ENCODE measurements at places on chromosomes 1 and 21.

DNA sequence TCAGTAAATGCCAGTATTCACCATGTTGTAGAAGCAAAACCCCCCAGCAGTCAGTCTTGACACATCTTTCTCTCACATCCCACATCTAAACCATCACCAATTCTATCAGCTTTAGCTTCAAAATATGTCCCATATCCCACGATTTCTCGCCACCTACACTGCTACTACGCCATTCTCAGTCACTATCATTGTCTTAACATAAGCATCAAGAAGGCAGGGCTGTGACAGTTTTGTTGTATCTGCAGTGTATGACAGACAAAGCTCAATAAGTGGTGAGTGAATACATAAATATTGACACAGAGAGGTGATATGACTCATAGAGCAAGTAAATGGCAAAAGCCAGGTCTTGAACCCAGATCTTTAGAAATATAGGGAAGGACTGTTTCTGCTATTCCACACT is 59.9 kb downstream of the JAK1 start:
- DNase-seq = peak; percentile 45

DNA sequence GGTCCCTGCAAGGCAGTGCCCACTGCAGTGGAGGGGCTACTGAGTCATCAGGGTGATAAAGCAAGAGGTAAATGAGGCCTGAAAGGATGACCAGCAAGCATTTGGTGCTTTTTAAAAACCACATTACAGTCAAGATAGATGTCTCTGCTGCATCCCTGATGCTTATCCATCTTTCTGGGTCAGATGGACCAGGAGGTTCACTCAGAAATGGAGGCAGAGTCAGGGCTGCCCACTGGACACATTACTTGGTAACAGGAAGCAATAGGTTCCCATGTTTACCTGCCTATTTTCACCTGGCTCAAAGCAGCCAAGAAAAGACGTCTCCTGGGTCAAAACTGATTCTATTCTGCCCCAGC is 3.6 kb downstream of the SPATA46 start:
- DNase-seq = no peak

DNA sequence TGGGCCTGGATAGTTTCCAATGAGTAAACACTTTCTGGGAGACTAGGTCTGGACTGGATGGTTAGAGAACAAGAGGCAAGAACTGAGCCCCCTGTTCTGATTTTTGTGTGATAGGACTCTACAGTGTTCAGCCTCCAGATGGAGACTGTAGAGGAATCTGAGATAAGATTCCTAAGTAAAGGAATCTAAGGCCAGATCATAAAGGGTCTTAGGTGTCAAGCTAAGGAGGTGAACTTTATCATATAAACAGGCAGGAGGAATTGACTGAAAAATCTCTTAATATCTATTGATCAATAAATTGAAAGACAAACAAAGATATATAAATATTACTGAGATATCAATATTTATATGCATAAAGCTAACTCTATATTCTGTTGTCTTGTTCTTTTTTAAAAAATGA is 449.1 kb upstream of the DAB1 start:
- no peak for DNase-seq

- peak; percentile 62 for DNase-seq
Measured at GRCh38 chr1:167057241-167057688, 32.9 kb downstream of the GPA33 start.

DNA sequence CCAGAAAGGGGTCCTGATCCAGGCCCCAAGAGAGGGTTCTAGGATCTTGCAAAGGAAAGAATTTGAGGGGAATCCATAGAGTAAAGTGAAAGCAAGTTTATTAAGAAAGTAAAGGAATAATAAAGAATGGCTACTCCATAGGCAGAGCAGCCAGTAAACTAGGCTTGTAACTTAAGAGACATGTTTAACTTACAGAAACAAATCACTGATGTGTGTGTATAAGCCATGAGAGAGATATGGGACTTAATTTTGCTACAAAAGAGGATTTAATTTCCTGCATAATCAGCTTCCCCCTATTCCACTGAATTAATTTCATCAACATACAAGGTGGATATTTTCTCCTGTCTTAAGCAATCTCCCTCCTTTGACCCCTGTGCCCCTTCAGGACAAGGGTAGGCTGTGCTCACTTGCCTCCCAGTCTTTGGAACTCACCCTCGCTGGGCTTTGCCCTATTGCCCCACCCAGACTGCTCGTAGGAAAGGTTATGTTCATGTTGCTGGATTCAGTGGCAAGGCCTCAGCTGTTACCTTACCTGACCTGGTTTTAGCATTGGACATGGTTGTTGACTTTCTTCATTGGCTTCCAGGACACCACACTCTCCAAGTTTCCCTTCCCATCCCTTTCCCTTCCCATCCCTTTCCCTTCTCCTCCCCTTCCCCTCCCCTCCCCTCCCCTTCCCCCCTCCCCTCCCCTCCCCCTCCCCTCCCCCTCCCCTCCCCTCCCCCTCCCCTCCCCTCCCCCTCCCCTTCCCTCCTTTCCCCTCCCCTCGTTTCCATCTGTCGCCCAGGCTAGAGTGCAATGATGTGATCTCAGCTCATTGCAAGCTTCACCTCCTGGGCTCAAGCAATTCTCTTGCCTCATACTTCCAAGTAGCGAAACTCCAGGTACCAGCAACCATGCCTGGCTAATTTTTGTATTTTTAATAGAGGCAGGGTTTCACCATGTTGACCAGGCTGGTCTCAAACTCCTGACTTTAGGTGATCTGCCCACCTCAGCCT is 44.6 kb downstream of the TBCE start:
- peak; percentile 23 for DNase-seq

DNA sequence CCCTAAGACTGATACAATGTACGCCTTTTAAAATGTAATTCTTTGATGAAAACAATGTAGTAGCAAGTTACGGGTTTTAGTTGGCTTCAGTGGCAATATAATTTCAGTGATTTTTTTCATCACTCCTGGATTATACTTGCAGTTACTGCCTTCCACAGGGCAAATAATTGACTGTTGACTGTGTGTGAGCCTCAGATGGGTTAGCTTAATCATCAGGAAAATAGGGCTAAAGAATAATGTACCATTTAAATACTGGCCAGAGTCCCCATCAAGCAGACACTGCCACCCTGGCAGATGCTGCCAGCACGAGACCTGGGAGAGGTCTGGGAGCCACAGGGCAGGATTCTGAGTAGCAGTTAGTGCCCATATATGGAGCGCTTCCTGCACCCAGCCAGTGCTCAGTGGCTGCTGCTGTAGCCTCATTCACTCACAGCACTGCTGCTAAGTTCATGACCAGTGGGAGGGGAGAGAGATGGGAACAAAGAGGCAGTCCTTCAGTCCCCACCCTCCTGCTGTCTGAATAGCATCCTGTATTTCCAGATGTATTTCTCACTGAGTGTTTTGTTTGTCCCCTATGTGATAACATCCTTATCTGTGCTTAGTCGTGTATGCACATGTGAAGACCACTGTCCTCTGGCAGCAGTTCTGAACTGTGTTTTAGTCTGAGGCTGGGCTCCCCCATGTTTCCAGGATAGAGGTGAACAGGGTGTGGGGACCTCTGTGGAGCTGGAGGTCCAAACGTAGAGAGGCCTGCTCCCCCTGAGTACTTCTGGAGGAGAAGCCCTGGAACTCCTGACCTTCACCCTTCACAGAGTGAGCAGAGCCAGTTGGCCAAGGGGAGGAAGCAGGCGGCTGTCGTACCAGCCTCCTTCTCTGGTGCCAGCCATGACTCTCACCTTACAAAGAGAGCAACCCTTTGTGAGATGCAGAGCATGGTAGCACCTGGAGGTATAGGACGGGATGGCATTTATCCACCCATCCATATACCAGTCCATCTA is 80.4 kb downstream of the ADARB1 start:
- peak; percentile 43 for DNase-seq

- no peak for DNase-seq
Measured at GRCh38 chr1:93807311-93807930, 71.6 kb downstream of the DNTTIP2 start.

Data from epithelial cell of esophagus (primary cell).